Fibroblast of skin of scalp (primary cell): ENCODE measurements at places on chromosomes 2 and 18.
A peak's percentile ranks its signal among the peaks of the same experiment; 100 is the strongest.

- no peak for DNase-seq
Measured at GRCh38 chr2:15641530-15641982, 49.9 kb downstream of the DDX1 start.

DNA sequence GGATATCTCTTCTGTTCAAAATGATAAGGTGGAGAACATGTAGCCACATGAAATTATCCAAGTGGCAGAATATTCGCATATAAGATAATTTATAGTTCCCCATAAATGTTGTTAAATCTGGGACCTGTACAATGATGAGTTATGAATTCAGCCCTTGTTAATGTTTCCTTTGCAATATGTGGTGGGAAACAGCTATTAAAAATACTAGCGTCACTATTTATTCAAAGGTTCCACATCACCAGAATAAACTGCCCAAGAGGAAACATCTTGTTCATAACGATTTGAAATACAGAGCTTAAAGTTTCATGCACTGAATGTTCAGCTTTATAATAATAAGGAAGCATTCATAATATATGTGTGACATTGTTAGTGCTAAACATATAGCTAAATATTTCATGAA is 223.9 kb upstream of the TCF4 start:
- DNase-seq: no peak

GRCh38 chr2:53452957-53453748 is 314.5 kb upstream of the CHAC2 start:
- no peak for DNase-seq

- no peak for DNase-seq
Measured at GRCh38 chr2:89844221-89844943, 1152.9 kb downstream of the RPIA start.

GRCh38 chr2:189150033-189150432 is 29.5 kb downstream of the COL5A2 start:
- peak; percentile 61 for DNase-seq

DNA sequence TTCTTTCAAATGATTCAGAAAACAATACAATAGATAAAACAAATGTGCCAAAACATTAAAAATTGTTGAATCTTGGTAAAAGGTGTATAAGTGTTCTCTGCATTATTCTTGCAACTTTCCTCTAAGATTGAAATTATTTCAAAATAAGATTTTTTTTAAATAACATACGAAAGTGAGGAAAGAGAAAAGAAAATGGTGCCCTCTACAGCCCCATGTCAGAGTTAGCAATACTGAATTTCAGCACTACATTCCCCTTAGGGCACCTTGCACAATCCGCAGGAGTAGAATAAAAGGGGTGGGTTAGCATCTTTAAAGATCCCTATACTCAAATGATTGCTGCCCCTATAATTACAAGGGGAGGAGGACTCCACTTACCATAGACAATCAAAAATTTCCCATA is 433.7 kb downstream of the BCL11A start:
- no peak for DNase-seq

GRCh38 chr2:10398496-10398895 is 49.6 kb downstream of the ODC1 start:
- DNase-seq: no peak

DNA sequence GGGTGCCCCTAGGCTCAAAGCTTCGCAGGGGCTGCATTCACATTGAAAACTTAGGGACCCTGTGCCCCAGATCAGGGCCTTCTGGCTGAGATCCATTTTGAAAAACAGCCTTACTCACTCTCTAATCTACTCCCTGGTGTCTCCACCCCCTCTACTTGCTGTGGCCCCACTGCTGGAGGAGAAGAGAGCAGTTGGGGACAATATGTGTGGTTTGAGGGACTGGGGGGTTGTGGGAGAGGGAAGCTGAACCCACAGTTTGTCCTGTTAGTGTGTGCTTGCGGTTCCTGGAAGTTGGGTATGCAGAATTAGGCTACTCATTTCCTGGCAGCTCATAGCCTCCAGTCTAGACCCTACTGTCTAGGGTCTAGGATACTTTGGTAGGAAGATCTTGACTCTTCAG is 211.4 kb downstream of the PRKCE start:
- no peak for DNase-seq

- DNase-seq: no peak
Measured at GRCh38 chr2:113251118-113251517, 27.6 kb downstream of the PAX8 start.

DNA sequence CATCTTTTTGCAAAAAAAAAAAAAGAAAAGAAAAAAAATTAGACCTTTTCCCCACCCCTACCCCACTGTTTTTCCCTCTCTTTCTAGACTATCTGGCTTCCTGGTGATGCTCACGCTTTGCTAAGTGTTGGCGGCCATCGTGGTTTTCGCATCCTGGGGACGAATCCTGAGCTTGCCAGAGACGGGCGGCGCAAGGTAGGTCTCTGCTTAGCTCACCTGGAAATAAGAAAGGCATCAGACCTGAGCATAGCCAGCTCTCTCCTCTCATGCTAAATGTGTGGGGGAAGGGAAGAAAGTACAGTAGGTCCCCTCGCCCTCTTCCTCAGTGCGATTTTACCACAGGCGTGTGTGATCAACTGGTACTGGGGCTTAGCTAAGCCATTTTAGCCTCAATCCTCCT is 90.5 kb downstream of the KLHL29 start:
- DNase-seq: no peak

- DNase-seq: peak; percentile 69
Measured at GRCh38 chr18:13120983-13121441, 97.5 kb upstream of the LDLRAD4 start.

DNA sequence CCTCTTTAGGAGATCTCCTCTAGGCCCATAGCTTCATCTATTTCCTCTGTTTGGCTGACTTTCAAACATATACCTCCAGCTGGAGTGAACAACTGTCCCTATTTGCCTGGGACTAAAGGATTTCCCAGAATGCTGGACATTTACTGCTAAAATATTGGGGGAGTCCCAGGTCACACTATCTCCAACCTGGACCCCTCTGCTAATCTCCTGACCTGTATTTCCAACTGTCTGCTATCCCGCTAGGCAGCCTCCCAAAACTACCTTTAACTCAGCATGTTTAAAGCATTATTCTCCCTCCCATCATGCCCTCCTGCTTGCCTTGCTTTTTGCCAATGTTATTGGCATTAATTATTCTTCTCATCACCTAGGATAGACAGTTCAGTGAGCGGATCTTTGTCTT is 77.1 kb downstream of the THADA start:
- no peak for DNase-seq

DNA sequence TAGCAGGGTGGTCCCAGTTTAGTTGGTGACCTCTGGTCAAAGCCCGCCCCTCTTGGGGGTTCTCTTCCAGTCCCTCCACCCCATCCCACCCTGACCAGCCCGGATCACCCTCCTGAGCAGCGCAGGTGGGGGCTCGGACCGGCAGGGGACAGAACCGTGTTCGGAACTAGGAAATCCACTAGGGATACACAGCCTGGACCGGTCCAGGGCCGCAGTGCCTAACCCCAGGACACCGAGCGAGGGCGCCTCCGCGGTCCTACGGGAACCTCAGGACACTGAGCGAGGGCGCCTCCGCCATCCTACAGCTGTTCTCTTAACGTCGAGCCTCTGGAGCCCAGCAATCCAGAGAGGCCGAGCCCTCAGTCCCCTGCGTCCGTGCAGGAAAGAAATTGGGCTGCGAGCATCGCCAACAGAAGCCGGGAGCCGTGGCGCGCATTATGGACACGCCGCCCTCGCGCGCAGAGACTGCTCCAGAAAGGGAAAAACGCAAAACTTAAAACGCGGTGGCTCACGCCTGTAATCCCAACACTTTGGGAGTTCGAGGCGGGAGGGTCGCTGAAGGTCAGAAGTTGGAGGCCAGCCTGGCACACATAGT is 8.5 kb downstream of the RAX start:
- no peak for DNase-seq

DNA sequence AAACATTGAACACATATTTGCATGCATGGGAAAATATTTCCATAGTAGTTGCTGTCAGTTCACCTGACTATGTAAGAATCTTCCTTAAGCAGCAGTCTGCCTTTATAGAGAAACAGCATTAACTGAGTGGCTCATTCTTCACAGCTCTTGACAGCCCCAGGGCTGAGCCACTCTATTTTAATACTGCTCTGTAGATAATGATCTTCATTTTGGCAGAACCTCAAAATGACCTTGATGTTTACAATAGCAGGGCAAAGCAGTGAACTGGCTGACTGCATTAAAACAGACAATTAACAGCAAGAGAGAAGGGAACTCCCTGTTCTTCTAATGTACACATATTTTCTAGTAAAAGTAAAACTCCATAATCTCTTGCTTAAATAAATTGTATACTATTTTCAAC is 580.6 kb upstream of the SOX11 start:
- DNase-seq: no peak

- no peak for DNase-seq
Measured at GRCh38 chr2:7868836-7869235, 813.0 kb upstream of the ID2 start.

DNA sequence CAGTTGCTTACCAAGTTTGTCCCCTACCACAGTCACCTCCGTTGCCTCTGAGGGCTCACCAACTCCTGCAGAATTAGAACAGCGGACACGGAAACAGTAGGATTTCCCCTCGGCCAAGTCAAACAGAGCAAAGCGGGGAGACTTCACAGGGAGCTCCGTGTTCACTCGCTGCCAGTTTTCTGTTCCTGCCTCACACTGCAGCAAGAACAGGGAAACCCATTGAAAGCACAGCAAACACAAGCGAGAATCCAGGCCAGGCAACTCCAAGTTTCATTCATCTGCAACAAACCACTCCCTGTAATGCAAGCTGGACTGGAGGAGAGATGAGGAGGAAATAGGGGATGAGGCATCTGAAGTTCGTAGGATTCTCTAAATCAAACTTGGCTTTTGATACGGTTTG is 84.2 kb downstream of the MYOM1 start:
- no peak for DNase-seq

- DNase-seq: no peak
Measured at GRCh38 chr18:35010993-35011392, 30.2 kb upstream of the MAPRE2 start.

GRCh38 chr18:60755134-60755533 is 382.6 kb upstream of the MC4R start:
- DNase-seq: no peak
